ENCODE measurements at places on chromosomes 3 and 15.

DNA sequence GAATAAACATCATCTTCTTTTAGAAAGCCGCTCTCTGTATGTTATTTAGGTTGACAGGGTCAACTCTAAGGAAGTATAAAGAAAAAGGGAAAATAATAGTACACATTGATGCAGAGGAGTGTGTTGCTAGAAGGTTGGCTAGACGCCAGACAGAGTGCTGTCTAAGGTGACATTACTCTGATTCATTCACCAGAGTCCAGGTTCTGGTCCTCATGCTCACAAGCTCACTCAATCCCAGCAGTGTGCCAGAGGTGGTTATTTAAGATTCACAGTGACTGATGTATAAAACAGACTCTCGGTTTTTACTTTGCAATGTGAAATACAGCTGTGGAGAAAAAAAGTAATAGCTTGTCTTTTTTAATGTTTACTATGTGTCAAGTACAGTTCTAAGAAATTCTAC is 1.7 kb downstream of the CFAP44 start:
- no peak overlapping the region for H3K27ac ChIP-seq
- H3K4me1 ChIP-seq, result no peaks in the 10 kb centered on the region
- H3K36me3 ChIP-seq, result no peaks in the 10 kb centered on the region
- DNase-seq, result no peak

DNA sequence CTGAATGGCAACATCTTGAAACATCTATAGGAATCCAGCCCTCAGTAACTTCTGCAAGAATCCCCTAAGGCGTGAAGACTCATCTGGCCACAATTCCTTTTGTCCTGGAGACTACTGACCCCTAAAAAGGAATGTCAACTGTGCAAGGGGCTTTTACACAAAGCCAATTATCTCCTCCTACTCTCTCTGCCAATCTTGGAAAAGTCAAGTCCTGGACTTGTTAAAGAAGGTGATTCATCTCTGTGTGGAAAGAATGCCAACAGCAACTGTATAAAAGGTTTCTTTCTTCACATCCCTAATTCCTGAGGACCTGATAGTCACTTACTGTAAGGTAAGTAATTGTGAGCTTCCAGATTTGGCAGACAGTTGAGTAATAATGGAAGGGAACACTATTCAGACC is 22.3 kb downstream of the THRB start:
- no peaks in the 10 kb centered on the region for H3K27me3 ChIP-seq
- no peak overlapping the region for H3K4me3 ChIP-seq
- H3K36me3 ChIP-seq, result no peaks in the 10 kb centered on the region
- no peak overlapping the region for H3K27ac ChIP-seq

DNA sequence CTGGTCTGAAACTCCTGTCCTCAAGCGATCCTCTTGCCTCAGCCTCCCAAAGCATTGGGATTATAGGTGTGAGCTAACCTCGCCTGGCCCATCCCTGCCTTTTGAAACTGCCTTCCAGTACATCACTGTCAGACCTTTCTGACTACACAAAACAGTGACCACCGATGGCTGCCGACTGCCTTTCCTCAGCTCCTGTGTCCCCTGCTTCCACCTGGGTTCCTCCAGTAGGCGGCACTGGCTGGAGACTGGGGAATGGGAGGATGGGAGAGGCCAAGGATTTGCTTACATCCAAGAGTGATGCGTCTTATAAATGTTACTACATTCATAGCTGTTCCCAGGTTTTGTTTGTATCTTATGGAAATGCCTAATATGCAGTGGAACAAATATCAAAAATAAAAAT is 242.8 kb downstream of the BBX start:
- H3K4me3 ChIP-seq, result no peak overlapping the region
- H3K27ac ChIP-seq, result no peak overlapping the region
- H3K27me3 ChIP-seq, result no peaks in the 10 kb centered on the region
- no peaks in the 10 kb centered on the region for H3K4me1 ChIP-seq

- no peak overlapping the region for H3K4me3 ChIP-seq
- DNase-seq, result no peak
- H3K27ac ChIP-seq, result no peak overlapping the region
- H3K36me3 ChIP-seq, result no peaks in the 10 kb centered on the region
- H3K27me3 ChIP-seq, result no peaks in the 10 kb centered on the region
These were observed 837.2 kb downstream of the NTRK3 start for GRCh38 chr15:87419344-87419743.
